ENCODE measurements at places on chromosomes 3 and 15.

DNA sequence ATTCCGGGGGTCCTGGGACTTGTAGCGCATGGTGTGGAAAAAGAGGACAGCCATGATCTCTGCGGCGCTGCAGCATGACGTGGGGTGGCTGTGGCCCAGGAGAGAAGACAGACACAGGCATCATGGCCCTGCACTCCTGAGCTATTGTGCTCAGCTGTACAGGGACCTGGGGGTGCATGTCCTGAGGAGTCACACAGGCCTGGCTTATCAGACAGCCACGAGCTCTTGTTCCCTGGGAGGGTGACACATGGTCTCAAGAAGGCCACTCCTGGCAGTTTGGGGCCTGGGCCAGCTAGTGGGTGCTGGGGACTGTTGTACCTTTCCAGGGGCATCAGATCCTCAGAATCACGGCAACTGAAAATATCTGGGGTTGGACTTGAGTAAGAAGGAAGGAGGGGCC, 13.7 kb downstream of the TKT start:
- DNase-seq, result no peak

- DNase-seq, result peak; percentile 47
These were observed 768 bp downstream of the ANO10 start for GRCh38 chr3:43620831-43621655.

DNA sequence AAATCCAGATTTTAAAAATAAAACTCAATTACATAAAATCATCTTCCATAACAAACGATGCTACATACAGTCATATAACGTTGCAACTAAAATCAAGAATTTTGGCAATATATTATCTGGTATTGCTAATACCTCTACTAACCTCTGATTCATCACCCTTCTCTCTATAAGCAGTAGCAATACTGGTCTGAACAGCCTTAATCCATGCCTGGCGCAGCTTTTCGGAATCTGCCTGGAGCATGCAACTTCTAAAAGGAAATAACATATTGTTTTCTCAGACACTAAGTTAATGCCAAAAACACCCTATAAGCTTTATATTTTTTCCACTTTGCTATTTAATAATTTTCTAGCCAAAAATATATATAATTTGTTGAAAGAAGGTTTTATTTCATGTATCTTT, 35.4 kb upstream of the XXYLT1 start:
- no peak for DNase-seq

DNA sequence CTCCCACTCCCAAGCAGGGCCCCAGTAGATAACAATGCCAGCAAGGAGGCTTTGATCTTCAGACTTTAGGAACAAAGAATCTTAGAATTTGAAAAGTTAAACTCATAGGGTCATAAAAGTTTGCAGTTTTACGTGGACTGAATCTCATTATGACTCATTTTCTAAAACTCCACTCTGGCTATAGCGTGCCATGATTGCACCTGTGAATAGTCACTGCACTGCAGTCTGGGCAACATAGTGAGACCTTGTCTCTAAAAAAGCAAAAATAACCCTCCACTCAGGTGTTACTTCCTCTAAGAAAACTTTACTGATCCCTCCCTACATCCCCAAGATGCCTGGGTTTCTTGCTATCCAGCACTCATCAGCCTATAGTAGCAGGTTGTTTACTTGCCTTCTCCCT, 104.5 kb downstream of the IL20RB start:
- DNase-seq, result no peak

GRCh38 chr15:75903331-75904239, at the start of gene FBXO22:
Gene FBXO22 (plus strand): TSS chr15:75903878. CDS start chr15:75903964, 86 bp downstream.
- DNase-seq, result peak; percentile 75

Data from hippocampal formation (tissue), 2 donors.